Bronchial epithelial cell (primary cell): ENCODE measurements at places on chromosomes 7 and 10.

DNA sequence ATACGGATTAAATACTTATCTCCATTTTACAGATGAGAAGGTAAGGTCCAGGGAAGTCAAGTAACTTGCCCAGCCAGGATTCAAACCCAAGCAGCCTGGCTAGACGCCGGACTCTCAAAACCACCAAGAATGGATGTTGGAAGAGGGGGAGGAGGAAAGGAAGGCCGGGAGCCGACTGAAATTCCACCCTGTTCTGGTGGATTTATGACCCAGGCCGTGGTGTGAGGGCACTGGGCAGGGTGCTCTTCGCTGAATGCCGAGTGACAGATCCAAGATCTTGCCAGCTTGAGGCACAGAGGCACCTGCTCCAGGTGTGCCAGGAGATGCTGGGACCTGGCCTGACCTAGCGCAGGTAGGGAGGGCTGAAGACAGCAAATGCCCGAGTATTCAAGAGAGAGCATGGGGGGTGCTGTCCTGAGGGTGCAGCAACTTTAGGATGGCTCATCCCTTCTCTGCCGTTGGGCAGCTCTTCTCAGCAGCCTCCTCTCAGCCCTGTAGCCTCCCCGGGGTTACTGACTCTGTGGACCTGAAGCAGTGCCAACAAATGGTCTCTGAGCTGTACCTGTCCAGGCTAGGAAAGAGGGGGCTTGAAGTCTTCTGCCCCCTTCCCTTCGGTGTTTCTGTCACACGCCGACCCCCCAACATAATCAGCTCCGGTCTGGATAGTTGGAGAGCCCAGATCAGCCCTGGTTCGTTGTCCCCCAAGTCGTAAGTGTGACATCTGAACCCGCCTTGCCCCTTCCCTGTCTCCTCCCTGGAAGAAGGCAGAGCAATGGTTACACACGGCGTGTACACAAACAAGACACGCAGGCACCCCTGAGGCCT, 713 bp downstream of the LOXL4 start:
- no peak for DNase-seq

- no peak for DNase-seq
Observed at GRCh38 chr10:114498413-114499111, 94.3 kb upstream of the AFAP1L2 start.

GRCh38 chr7:114923403-114923713, 1.5 kb downstream of the MDFIC start:
- peak; percentile 21 for DNase-seq

DNA sequence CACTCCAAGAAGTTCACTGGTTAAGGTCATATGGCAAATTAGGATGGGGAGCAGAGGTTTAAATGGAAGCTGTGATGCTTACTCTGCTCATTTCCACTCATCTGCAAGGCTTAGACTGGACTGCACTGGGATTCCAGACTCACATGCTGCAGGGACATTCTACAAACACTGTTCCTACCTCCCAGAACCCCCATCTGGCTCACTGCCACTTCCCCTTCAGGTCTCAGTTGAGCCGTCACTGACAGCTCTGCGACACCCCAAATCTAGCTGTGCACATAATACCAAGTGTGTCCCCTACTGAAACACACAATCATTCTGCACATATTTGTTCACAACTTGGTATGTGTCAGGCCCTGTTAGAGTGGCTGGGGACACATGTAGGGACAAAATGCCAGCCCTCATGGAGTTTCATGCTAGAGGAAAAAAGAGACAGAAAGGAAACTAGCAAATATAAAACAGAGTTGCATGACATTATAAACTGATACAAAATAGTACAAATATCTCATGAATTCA, 5.4 kb downstream of the PRKCQ start:
- DNase-seq, result no peak

GRCh38 chr10:106741006-106741530, 423.4 kb downstream of the SORCS1 start:
- no peak for DNase-seq

DNA sequence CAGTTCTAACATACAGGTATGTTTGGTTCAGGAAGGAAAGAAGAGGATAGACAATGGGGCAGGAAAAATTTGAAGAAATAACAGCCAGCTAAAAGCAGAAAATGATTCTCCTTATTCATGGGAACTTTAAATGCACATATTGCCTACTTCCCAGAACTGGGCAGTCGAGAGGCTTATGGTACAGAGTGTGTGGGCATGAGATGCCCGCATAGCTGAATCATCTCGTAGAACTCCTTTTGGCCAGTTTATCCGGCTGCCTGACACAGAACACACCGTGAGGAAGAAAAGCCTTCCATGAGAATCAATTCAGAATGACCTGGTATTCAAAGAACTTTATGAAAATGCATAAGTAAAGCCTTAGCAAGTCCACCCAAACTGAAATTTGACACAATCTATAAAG, 471.6 kb downstream of the SH2D4B start:
- DNase-seq, result no peak

DNA sequence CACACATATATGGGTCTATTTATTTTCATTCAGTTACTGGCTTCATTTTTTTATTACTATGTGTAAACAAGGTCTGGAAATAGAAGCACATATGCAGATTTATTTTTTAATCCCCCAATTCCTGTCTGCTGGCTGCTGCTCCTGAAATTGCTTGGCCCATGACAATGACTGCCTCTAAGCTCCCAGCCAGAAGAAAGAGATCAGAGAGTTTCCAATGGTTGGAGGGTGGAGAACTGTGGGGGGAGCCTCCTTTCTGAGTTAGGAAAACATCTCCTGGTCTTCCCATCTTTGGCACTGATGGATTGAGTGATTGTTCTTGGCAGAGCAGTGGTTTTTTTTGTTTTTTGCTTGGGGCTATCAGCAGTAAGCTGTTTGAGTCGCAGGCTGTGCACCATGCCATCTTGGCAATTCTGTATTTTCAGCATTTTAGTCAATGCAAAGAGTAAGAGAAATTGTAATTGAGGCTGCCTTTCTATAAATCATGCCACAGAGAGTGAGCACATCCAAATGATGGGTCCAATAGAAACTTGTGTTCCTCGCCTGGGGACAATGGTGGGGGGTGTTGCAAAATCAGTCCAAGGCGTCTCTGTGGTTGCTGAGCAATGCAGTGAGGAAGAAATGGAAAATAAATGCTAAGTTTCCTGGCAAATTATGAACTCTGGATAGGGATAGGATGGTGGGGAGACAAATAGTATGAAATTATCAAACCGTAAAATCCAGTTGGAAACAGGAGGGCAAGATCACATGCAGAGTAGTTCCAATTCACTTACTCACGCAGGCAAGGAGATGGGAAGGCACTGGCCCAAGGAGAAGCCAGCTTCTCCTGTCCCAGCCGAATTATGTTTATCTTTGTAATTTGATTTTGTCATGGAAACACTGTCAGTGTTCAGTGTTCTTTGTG, 382.4 kb downstream of the SORCS3 start:
- DNase-seq, result no peak

GRCh38 chr10:31927884-31928548, 615 bp downstream of the ARHGAP12 start:
- DNase-seq, result no peak

DNA sequence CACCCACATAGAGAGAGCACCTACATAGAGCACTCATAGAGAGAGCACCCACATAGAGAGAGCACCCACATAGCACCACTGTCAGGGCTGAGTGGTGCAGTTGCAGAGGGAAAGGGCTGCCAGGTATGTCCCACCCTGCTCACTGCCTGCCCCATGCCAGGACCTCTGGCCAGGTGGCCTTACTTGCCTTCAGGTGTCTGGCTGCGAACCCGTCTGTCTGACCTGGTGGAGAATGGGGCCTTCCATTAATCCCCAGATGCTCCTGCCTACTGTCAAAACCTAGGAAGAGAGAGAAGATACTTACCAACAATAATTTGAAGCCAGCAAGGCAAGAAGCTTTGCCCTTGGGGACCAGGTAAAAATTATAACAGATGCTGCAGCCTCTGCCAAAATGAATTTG, 51.1 kb downstream of the INSIG1 start:
- no peak for DNase-seq

DNA sequence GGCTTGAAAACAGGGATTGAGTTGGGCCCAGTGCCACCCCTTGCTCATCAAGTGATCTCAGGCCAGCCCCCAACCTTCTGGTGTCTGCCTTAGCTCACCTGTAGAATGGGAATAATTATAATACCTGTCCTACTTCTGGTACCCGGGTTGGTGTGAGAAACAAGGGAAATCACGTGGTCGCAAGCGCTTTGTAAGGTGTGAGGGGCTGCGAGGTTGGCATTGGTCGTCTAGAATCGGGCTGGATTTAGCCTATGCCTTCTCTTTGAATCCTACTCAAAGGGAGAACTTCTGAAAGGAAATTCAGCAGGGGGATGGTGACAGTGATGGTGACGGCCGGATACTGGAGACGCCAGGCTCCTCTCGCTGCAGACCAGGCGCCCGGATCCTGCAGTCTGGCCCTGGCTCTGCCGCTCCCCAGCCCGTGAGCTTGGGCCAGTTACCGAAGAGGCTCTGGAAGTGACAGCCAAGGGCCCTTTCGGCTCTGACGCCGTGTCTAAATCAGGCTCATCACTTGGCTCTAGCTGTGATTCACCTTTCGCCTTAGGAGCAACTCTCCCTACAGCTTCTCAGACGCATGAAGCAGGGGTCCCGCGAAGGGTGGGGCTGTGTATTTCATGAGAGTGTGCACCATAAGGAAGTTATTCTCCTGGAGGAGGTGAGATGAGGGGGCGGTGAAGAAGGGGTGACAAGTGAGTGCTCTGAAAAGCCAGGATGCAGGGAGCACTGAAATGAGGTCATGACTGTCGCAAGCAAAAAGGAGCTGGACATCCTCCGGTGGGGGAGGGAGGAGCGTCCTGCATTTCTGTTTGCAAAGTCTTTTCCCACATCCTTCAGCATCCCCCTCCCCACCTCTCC, 4.0 kb upstream of the CREB5 start:
- peak; percentile 73 for DNase-seq

DNA sequence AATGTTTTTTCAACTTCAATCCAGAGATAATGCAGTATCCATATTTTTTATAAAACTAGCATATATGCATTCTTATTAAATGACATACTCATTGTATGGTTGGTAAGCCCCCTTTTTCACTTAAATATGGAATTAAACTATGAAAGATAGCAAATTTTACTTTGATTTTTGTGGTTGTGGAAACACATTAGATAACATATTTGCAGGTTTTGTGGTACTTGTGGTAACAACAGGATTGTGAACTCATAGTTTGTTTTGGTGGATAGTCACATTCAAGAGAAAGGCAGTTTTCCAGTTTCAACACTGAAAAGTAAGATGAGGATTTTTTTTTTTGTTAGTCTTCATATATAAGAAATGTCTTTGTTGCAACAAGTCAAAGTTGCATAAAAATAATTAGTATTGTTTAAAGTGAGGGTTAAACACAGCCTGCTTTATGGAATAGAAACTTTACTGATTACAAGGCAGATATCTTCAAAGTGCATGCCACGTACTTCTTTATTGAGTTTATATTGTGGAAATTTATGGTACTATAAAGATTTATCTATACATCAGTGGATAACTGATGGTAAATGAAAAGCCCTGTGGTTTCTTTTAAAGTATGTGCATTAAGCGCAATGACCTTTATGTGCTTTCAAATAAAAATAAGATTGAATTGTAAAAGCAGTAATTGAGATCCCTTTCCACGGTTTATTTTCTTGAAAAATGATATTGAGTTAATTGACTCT, 39.7 kb upstream of the SEMA3D start:
- no peak for DNase-seq

- DNase-seq, result no peak
Observed at GRCh38 chr7:111086532-111086931, 4.4 kb upstream of the LRRN3 start.

- DNase-seq, result peak; percentile 94
Observed at GRCh38 chr7:80312139-80312661, 177.6 kb downstream of the GNAI1 start.

- DNase-seq, result peak; percentile 93
Observed at GRCh38 chr7:92025260-92025659, 84.6 kb downstream of the AKAP9 start.

DNA sequence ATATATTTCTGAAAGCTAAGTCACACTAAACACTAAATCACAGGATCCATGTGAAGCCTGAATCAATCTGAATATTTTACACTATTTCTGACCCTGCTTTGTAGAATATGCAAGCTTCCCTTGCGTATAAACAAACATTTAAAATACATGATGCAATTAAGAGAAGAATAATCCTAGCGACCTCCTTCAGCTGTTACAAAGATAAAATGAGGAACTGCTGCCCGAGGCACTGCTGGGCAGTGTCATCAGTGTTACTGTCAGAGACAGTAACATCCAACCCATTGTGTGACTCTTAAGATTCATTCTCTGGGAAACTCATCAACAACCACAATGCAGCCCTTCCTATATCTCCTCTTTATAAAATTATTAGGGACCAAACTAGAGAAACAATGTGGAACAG, 61.6 kb downstream of the COBL start:
- DNase-seq, result no peak

GRCh38 chr7:70573071-70573661, 558.8 kb upstream of the GALNT17 start:
- DNase-seq, result no peak

DNA sequence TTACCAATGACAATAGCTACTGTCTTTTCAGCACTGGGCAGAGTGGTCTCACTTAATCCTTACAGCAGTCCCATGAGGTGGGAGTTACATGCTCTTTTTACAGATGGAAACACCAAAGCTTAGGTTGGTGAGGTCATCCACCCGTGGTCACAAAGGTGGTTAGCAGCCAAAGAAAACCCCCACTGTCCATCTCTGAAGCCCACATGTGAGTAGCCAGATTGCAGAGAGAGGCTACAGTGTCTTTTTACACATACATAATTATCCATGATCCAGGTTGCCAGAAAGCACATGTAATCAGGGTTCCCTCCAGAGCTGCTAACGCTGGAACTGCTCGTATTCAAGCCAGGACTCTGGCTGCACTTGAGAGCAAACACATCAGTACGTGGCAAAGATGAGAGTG, 24.6 kb upstream of the ANKRD2 start:
- DNase-seq, result no peak

- peak; percentile 74 for DNase-seq
Observed at GRCh38 chr10:103676058-103676785, 179.2 kb downstream of the SH3PXD2A start.

GRCh38 chr7:42014625-42015618, 222.1 kb downstream of the GLI3 start:
- DNase-seq, result peak; percentile 34

GRCh38 chr7:111499027-111499426, 63.3 kb downstream of the IMMP2L start:
- DNase-seq, result peak; percentile 99

DNA sequence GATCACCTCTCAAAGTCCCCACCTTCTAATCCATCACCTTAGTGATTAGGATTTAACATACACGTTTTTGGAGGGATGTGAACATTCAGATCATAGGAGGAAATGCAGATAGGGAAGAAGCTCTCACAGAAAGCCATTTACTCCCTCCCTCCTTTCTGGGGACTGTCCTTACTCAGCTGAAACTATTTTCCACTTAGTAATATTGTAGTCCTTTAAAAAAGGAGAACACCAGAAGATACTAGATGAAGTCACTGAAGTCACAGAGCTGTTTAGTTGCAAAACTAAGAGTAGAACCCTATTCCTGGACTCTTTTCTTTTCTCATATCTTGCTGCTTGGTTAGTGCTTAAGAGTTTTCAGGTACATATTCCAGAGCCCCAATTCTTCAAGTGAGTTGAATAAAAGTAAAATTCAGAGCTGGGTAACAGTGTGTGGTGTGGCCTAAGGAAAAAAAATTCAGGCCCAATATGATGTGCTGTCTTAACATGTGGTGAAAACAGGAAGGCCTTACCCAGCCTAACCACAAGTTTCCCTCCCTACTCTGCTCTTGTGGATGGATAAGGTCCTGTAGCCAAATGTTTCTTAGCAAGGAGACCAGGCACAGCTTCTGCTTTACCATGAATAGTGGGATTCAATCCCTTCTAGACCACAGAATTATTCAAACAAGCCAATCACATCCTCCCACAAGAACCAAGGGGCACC, 135.7 kb downstream of the INHBA start:
- DNase-seq, result no peak
